Right forelimb (tissue), 1 donor: ENCODE measurements at places on chromosomes 12 and 14.

DNA sequence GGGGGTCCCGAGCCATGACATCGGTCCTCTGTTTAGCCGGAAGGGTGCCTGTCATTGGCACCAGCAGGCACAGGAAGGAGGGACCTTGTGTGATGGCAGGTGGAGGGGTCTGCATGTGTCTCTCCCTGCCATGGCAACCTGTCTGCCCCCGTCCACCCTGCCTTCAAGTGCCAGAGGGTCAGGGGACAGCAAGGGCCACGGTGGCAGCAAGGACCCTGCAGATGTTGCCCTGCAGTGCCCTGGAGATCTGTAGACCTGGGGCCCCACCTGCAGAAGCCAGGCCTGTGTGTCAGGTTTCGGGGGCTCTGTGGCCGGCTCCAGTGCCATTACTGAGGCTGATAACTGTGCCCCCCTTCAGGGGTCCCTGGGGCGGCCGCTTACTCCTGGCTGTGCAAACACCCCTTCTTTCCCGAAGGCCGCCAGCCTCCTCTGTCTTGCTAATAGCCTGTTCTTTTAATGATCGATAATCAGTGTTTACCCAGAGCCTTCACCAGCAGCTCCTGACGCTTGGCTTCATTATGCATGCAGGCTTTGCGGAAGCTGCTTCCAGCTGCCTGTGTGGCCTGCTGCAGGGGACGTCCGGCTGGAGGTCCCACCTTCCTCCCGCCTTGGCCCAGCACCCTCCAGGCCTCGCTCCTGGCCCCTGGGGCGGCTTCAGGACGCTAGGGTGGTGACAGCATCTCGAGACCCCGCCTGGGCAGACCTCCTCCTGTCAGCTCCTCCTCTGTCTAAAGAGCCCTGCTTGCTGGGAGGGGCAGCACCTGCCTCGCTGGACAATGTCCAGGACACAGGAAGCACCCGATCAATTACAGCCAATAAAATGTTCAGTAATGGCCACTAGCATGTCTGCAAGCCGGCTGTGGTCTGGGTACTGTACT lies 153.0 kb downstream of the KIF26A start:
- DNase-seq, result no peak

DNA sequence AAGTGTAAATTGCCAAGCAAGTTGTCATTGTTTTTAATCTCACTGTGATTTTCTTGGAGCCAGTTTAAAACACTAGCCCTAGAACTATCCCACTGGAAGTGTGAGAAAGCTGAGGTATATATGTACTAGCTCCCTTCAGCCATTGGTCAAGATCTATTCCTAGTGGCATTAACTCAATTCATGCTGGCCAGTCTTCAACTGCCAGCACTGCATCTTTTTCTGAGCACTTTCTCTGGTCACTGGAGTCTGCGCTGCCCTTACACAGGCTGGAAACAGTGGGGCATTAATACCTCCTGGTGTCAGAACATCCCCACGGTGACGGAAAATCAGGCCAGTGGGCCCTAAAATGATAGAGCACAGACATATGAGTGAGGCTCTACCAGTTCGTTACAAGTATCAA lies 4.0 kb upstream of the NOVA1 start:
- no peak for DNase-seq

DNA sequence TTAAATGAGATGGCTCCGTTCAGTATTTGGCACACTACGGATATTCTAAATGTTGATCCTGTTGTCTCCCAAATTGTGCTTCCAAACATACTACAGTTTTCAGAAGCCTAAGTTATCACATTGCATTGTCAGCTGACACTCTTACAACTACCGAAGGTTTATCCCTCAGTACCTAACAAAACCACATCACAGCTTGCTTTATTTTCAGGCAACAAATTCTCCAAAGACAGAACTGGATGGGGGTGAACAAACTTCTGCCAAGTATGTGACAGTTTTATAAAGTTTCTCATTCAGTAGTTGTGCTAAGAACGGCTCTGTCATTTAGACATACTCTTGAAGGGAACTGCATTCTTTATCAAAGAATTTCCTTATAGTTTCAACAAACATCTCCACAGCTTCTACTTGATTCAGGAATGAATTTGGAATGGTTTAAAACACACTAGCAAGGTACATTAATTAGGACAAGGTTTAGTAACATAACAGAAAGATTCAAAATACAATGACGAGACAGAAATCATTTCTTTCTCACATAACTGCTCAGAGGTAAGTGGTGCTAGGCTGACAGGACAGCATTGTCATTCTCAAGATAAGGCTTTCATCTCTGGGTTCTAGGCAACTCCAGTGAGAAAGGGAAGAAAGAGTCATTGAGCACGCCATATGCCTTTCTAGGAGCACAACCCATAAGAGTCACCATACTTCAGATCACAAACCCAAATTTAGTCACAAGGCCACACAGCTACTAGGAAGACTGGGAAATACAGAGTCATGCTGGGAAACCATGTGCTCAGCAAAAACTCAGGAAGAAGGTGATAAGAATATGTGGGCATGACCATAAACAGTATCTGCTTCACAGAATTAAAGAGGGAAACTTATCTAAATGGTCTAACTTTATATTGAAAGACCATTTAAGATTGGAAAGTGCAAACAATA lies 100.7 kb downstream of the DUSP6 start:
- no peak for DNase-seq

DNA sequence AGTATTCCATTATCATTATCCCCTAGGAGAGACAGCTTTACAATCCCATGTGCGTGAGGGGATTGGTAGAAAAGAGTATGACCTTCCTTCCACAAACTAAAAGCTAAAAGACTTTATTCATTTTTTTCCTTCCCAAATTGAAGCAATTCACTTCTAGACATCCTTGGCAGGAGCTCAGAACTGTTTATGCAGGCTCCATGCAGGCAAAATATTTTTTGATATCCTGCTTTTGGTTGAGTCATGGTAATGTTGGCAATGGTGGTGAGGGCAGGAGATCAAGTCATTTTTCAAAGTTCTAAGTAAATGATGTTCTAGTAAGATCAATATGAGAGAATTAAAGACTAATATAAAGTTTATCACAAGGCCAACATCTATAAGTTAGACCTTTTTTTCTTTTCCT lies 1.3 kb upstream of the PLEKHG7 start:
- DNase-seq, result no peak

- DNase-seq, result no peak
Measured at GRCh38 chr12:53380794-53381730, 1.1 kb downstream of the SP1 start.

- DNase-seq, result no peak
Measured at GRCh38 chr14:60265163-60265562, 16.1 kb downstream of the PPM1A start.

- DNase-seq, result no peak
Measured at GRCh38 chr14:78278464-78279250, 108.5 kb downstream of the NRXN3 start.

GRCh38 chr12:3227076-3227975 lies 150.1 kb downstream of the TSPAN9 start:
- no peak for DNase-seq

GRCh38 chr14:99380402-99380801 lies 100.3 kb downstream of the SETD3 start:
- no peak for DNase-seq

GRCh38 chr12:21607701-21608100 lies 3.1 kb upstream of the GYS2 start:
- DNase-seq, result no peak

- DNase-seq, result no peak
Measured at GRCh38 chr12:55692631-55693322, 14.9 kb downstream of the ITGA7 start.

DNA sequence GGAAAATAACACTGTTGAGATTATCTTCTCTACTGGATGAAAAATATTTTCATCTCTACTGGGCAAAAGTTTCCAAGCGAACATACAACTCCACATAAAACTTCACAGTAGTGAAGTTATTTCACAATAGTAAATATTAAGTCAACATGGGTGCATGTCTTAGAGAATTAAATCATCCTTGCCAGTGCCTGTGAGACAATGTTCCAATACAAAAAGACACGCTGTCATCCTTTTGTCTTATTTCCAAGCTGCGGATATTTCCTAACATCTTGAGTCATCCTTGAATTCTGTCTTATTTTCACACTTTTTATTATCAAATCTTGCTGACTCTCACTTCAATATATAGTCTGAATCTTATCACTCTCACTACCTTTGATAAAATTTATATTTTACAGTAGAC lies 142.9 kb upstream of the KITLG start:
- no peak for DNase-seq

- DNase-seq, result no peak
Measured at GRCh38 chr12:97017213-97017612, 110.2 kb downstream of the NEDD1 start.

DNA sequence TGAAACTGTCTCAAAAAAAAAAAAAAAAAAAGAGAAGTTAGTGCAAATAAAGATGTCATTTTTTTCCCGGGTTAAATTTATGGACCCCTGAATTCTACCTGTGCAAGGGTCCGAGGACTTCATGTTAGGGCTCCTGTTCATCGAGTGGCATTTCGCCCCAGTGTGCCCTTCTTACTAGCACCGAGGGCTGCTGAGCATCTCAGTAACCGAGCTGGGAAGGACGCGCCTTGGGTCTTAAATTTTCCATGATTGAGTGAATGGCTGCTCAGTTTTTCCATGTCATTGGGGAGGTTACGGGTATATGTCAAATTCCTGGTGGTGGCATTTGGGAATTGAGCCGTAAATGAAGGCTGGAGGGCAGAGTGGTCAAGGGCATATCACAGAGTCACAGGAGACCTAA lies 34.9 kb upstream of the MAP1LC3B2 start:
- DNase-seq, result no peak
